Left ventricle myocardium inferior (tissue), 1 donor: ENCODE measurements at places on chromosomes 2 and 18. TPM values are rescaled to one million over a fixed set of nuclear protein-coding genes. Genes with fewer than 3 reads are reported as not detected.

Gene POTEE
- total RNA-seq: not detected

Gene NT5DC4
- not detected for total RNA-seq

Gene PSMA8
- total RNA-seq: not detected

Gene REG1B
- not detected for total RNA-seq
